ENCODE measurements at places on chromosomes 1 and 21.

DNA sequence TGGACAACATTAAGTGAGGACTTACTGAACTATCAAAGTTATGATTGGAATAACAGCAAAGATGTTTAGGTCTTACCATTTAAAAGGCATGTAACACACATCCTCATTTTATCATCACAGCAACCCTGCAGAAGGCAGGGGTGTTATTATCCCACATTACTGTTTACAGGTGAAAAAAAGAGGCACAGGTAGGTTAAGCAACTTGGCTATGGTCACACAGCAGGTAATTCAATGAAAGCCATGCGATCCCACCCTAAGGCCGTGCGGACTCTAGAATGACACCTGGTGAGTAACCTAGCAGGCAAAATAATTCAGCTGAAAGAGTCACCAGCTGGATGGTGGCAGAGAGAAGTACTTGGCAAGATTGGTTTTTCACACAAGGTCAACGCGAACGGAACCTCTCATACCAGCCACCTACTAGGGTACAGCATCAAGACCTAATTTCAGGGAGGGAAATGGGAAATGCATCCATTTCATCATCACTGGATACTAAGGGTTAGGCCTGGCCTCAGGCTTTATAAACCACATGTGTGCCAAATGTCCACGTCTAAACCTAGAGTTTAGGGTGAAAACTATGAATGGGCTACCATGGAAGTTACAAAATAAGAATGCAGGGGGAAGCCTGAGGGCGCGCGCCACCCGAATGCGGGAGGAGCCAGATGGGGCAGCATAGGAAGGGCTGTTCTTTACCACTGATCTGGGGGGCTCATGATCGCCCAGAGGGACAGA is 85.3 kb downstream of the SLC66A1 start:
- DNase-seq, result no peak

GRCh38 chr1:180927348-180927747 is 14.7 kb downstream of the KIAA1614 start:
- no peak for DNase-seq

- no peak for DNase-seq
These were observed 11.9 kb downstream of the PRRX1 start for GRCh38 chr1:170675865-170676264.

GRCh38 chr1:112702420-112703261 is 4.3 kb downstream of the RHOC start:
- no peak for DNase-seq

DNA sequence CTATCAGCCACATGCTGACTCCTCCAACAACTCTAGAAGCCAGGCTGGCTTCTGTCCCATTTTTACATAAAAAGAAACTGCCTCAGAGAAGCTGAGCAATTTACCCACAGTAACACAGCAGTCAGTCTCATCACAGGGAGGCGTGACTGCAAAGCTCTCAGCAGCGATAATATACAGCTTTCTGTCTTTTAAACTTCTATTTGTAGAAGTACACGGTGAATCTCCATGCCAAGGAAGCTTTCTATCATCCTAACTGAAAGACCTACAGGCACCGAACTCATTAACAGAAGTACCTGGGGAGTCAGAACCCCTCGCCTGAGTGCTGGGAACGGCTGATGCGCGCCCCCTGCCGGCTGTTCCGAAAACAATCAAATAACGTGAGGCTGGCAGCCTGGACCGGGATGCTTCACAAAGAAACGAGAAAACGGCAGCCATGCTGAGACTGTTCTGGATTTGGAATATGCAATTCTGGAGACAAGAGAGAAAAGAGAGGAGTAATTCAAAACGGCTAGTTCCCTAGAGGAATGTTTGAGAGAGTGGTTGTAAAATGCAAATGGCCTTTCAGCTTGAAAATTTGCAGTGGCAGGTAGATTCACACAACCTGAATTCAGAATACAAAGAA is 43.5 kb upstream of the RAB4A start:
- peak; percentile 66 for DNase-seq

GRCh38 chr1:6127587-6128163 is 52.4 kb downstream of the CHD5 start:
- DNase-seq, result peak; percentile 29

GRCh38 chr1:200258447-200259375 is 151.1 kb downstream of the ZNF281 start:
- no peak for DNase-seq

DNA sequence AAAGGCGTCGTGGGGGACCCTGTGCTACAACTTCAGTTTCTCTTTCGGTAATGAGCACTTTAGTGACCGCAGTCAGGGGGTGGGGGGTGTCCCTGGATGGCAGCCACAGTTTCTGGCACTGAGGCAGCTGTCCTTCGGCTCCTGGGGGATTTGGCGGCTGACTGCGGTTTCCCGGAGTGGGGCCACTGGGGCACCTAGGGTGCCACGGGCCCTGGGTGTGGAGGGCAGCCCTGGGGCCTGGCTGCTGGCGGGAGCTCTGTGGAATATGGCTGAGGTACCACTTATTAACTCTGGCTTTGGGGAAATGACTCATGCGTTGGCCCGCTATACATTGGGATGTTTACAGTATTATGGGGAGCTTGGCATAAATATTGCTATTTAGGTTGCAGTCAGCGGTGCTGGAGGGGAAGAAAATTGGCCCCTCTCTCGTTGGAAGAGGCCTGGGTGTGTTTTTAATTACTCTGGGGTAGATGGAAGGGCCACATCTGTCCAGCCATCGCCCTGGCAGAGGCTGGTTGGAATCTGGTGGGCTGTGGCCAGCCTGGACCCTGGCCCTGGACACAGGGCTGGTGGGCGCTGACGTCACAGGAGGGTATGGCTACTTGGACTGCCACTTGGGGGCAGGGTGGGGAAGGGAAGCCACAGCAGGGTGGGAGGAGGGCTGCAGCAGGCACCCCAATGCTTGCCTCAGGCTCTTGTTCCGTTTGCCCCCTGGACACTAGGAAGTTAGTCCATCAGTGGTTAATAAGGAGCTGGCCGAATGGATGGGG is 2.0 kb downstream of the EPHB2 start:
- DNase-seq, result no peak

GRCh38 chr1:204837440-204838084 is 33.1 kb upstream of the NFASC start:
- DNase-seq, result no peak

- no peak for DNase-seq
These were observed 151.0 kb downstream of the CDC7 start for GRCh38 chr1:91651661-91652071.

DNA sequence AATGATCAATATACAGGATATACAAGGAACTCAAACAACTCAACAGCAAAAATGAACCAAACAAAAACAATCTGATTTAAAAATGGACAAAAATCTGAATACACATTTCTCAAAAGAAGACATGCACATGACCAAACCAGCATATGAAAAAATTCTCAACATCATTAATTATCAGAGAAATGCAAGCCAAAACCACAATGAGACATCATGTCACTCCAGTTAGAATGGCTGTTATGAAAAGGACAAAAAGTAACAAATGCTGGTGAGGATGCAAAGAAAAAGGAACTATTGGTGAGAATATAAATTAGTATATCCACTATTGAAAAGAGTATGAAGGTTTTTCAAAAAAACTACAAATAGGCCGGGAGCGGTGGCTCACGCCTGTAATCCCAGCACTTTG is 42.0 kb downstream of the FCRL3 start:
- DNase-seq, result no peak

GRCh38 chr1:74748960-74749359 is 16.0 kb downstream of the TYW3 start:
- no peak for DNase-seq

- DNase-seq, result no peak
These were observed 304.8 kb downstream of the BRINP3 start for GRCh38 chr1:190172651-190173430.

GRCh38 chr1:10152709-10153284 is 57.6 kb upstream of the KIF1B start:
- no peak for DNase-seq

DNA sequence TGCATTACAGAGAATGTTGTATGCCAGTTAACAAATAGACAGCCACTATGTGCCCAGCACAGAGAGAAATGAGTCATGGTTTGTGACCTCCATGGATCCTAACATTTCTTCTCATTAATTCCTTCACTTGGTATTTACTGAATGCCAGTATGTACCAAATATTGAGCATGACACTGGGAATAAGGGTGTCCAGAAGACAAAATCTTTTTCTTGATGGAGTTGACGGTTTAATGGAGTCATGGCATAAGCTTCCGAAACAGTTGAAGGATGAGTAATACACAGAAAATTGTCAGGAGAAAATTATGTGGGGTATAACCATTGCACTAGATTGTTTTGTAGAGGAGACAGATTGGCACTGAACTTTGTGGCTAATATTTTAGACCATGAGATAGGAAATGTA is 36.9 kb downstream of the PTGFR start:
- no peak for DNase-seq

GRCh38 chr1:24425441-24425840 is 9.8 kb downstream of the NIPAL3 start:
- no peak for DNase-seq

- DNase-seq, result no peak
These were observed 49.4 kb downstream of the CAPZB start for GRCh38 chr1:19435851-19436455.

DNA sequence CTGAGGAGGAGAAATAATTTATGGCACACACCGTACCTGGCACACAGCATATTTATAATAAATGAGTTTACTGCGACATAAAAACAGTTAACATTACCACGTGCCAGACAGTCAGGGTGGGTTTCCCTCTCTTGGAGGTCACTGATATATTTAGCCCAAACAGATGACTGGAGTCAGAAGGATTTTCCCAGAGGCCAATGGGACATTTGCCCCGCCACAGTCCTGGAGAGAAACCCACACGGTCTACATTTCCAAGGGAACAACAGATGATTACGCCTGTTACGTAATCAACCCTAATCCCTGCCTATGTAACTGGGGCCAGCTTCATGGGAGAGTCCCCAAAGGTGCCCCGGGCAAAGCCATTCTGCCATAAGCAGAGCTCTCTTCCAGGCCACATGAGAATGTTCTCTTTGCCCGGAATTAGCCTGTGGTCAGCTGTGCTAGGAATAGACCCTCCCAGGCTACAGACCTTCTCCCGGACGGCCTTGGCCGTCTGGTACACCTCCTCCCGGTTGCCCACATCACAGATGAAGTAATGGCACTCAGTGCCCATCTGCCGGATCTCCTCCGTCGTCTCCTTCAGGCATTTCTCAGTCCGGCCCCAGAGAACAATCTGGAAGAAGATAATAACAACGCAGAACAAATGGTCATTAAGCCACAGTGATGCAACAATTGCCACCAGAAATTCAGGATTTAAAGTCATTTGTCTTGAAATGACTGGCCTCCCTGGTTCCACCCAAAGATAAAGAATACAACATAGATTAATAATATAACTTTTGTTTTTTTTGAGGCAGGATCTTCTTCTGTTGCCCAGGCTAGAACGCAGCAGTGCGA is 37.7 kb downstream of the DHRS3 start:
- no peak for DNase-seq

DNA sequence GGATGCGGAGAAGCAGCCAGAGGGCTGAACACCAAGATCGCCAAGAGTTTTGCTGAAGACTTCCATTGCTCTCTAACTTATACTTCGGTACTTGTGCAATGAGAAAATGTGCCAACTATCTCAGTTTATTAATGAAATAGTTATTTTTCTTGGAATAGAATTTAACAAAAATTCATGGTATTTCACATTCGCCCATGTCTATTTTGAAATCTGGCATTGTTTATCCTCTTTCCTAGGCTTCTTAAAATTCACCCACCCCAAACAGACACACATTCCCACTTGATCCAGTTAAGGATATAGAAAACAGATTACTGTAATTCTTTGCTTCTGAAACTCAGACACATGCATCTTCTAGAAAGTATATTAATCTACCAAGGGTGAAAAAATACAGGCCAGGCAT is 56.3 kb upstream of the ADAMTS5 start:
- DNase-seq, result no peak

- no peak for DNase-seq
These were observed 2.2 kb downstream of the UBAP2L start for GRCh38 chr1:154222918-154223317.

GRCh38 chr1:182335771-182336566 is 55.6 kb downstream of the GLUL start:
- DNase-seq, result no peak

DNA sequence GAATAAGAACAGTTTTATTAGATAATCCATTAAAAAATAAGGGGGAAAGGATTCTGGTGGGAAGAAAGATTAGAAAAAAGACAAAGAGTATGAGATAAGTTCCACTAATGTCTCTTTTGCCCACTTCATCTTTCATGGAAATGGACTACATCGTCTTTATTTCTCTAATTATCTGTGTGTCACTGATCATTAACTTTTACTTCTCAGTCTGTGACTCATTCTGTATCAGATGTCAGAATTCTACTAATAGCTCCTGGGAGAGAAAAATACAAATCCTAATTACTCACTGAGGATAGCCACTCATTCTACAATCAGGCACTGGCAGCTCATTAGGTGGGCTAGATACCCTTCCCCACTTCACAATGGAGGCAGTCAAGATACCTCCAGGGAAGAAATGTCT is 41.7 kb downstream of the ILDR2 start:
- no peak for DNase-seq

DNA sequence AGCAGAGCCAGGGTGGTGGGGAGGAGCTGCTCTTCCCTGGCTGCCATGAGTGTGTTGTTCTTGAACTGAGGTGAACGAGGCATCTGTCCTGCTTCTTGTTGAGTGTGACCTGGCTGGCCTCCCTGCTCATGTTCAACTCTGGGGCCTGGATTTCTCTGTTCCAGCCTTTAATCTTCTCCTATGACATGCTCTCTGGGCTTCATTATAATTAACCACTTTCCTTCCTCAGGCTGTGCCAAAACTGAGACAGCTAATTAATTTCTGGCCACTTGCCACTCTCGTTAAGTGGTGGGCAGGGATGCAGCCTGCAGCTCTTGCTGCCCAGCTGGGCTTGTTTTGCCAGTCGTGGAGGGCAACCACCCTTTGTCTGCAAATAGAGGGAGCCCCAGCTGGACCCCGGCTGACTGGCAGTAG is 23.3 kb downstream of the OPRD1 start:
- no peak for DNase-seq

DNA sequence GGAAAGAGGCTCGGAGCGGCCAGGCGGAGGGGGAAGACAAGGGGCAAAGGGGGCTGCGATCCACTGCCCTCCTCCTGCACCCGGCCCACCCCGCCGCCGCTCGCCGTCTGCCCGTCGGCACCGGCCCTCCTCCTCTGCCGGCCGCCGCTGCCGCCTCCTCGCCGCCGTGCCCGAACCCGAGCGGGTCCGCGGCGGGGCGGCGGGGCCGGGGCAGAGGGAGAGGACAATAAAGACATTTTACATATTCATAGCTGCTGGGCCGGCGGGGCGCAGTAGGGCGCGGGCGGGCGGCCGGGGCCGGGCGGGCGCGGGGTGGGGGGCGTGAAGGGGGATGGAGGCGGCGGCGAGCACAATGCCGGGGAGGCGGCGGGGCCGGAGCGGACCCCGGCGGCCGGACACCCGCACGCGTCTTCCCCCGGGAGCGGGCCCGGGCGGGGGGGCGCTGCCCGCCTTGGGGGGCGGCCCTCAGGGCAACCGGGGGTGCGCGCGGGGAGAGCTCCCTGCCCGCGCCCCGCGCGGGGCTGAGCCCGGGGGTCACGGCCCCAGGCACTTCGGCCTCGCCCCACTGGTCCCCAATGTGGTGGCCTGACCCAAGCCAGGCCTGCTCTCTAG is 546 bp downstream of the POU2F1 start:
- DNase-seq, result no peak

Data from stimulated activated CD8-positive, alpha-beta memory T cell treated with anti-CD3 and anti-CD28 coated beads, Interleukin-7, amount 100 ng/mL, for 4 hours (primary cell).